ENCODE measurements at places on chromosomes 16 and 17. TPM values are rescaled to one million over a fixed set of nuclear protein-coding genes. Genes with fewer than 3 reads are reported as not detected.

DNA sequence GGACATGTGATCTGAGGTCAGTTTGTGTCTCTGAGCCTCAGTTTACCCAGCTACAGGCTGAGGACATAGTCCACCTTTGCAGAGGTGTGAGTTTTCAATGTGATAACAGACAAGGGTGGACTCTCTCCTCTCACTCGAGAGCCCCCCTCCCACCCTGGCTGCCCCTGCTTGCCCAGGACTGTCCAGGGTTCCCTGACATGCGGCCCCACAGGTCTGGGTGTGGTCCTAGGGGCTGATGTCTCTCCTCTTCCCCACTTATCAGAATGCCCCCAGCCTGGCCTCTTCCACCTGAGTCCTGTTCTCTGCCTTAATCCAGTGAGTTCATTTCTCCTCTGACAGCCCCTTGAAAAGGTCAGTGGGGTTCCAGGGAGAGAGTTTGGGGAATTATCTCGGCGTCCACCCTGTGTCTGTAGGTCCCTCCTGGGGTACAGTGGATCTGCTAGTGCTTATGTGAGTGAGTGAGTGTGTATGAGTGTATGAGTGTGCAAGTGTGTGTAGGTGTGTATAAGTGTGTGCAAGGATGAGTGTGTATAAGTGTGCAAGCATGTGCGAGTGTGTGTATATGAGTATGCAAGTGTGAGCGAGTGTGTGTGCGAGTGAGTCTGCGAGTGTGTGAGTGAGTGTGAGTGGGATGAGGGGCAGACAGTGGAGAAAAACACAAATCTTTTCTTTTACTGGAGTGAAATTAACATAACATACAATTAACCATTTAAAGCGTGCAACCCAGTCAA, 175.0 kb downstream of the IRF8 start:
- DNase-seq: no peak

The NSMCE1 gene
- total RNA-seq: 104 TPM

GRCh38 chr17:80387071-80387470, 27.9 kb upstream of the ENDOV start:
- no peak for DNase-seq

The SDR42E1 gene
- total RNA-seq: 0.03 TPM

DNA sequence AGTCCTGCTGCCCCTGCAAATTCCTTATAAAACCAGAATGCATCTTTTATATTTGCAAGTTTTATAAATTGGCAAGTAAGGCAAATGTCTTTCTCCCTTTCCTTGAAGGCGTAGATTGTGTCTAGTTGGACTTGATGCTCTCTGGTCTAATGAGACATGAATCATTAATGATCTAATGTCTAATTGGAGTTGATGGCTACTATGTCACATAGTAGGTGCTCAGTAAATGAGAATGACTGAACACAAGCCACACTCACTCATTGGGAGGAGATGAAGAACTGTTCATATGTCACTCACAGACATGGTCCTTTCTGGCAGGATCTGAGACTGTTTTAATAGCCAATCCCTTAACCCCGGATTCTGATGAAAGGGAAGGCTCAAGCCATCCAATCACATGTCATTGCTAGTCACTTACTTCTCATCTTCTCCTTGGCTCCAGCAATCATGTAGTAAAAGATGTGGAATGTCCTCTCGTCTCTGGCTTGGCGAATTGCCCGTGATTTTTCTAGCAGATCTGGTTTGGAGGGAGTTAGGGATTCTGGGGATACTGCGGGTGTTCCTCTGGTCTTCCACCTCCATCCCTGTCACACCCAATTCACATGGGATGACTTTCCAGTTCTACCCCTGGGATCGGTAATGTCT, 81.0 kb downstream of the MYH11 start:
- no peak for DNase-seq

The KRTAP2-3 gene
- 0.69 TPM for total RNA-seq

DNA sequence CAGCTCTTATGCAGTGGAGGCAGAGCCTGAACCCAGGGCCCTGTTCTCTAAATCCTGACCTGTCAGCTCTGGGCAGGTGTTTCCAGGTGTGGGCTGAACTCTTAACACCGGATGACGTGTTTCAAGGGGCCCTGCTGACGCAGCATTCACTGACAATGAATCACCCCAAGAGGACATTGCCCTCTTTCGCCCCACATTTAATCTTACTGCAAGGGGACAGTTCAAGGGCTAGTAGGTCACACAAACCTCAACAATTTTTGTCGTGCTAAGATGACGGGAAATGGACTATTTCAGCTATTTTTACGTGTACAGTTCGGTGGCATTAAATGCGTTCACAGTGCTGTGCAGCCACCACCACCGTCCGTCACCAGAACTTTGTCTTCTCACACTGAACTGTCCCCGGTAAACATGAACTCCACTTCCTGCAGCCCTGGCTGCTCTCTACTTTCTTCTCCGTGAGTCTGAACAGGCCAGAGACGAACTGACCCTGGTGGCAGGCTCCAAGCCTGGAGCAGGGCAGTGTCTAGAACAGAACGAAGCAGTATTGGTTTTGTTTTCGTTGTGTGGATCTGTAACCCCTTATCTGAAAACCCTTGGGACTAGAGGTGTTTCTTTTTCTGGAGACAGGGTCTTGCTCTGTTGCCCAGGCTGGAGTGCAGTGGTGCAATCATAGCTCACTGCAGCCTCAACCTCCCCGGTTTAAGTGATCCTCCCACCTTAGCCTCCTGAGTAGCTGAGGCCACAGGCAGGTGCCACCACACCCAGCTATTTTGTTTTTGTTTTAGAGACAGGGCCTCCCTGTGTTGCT, 88.4 kb upstream of the CIBAR2 start:
- DNase-seq: peak; percentile 53

DNA sequence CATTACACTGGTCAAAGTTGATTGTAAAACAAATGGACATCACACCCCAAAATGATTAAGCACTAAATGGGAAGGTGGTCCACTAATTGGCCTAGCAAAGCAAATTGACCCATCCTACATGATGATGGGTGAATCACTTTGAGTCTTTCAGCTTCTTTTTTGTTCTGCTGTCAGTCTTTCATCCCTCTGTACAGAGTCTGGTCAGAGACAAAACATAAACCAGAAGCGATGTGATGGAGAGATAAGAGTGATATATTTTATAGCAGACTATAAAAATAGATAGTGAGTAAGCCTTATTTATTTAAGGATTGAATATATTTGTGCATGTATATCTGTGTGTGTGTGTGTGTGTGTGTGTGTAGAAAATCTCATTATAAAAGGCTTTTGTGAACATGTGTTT, 618.4 kb upstream of the SOX9 start:
- no peak for DNase-seq

The SLFN12 gene
- total RNA-seq: 37.4 TPM

- DNase-seq: no peak
Observed at GRCh38 chr16:23651943-23652468, 10.7 kb downstream of the DCTN5 start.

- DNase-seq: peak; percentile 18
Observed at GRCh38 chr16:12614662-12615278, 188.9 kb downstream of the CPPED1 start.

The ENPP7 gene
- total RNA-seq: not detected

DNA sequence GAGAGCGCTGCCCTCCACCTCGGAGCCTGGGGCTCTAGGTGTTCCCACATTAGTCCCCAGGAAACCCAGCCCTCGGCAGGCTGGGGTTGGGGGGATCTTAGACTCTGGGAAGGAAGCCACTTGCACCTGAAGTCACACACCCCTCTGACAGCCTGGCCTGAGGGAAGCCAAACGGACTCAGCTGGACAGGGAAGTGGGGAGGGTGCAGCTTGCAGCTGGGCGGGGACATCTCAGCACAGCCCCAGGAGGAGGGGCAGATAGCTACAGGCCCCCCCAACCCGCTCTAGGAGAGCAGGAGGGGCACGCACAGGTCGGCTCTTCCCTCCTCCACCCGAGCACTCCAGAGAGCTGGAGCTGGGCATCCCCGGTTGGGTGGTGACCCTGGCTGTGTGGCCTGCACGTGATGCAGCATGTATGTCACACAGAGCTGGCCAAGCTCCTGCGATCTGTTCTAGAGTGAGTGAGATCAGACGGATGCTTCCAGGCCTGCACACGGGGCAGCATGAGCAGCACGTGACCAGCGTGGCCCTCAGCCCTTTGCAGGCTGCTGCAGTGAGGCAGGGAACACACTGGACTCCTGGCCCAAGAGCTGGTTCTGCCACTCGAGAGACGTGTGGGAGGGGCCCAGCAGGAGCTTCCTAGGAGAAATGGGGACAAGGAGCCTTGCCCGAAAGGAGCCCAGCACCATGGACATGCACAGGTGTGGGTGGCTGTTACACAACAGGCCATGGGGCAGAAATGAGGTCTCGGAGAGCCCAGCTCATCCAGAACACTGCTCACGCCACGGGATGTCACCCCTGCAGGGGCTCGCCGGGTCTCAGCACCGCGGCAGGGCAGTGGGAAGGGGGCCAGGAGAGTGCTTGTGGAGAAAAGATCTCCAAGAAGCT, 15.4 kb downstream of the KIFC3 start:
- DNase-seq: no peak

- no peak for DNase-seq
Observed at GRCh38 chr16:7450440-7450839, 117.8 kb downstream of the RBFOX1 start.

DNA sequence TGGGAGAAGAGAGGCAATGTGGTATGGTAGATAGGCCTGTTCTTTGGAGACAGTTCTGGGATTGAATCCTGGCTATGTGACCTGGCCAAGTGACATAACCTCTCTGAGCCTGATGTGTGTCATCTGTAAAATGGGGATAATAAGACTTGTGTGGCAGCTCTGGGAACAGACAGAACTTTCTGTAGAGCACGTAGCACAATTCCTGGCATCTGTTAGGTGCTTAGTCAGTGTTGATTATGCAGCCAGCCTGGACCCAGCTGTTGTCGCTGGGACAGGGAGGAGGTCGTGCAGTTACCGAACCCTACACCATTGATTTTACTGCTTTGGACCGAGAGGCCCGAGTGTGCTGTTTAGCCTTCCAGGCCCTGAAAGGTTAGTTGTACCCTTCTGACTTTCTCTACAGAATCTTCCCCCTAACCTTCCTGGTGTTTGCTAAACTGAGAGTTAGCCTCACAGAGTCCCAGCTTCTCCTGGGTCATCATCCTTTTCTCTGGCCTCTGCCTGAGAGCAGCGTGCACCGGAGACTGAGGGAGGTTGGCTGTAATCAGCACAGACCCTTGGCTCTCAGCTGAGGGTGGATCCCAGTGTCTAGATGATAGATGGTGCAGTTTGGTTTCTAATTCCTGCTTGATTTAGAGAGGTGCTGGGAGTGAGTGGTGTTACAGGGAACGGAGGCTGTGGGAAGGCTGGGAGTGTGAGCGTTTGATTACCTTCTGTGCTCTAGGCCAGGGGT, 31.9 kb downstream of the MSI2 start:
- no peak for DNase-seq

The FKBP10 gene
- 139 TPM for total RNA-seq

GRCh38 chr17:78601577-78602190, 24.5 kb upstream of the DNAH17 start:
- no peak for DNase-seq

DNA sequence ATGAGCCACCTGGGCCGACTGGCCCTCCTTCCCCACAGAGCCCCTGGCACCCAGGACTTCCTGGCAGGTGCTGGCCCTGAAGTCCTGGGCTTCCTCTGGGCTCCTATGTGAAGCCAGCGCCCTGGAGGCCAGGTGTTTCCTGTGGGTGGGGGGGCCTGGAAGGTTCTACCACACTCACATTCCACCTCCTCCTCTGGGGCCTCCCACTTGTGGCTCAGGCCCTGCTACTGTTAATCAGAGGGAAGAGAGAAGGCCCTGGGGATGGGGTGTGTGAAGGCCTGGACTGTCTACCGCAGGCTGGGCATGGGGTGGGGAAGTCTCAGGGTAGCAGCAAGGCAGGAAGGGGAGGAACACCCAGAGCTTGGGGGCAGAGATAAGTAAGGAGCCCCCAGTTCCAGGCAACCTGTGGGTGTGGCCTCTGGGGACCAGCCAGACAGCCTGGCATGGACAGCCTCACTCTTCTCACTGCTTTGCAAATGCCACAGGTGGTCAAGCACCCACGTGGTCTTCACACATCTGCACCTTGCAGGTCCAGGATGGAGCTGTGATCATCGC, 111.9 kb upstream of the TNRC6C start:
- DNase-seq: no peak

DNA sequence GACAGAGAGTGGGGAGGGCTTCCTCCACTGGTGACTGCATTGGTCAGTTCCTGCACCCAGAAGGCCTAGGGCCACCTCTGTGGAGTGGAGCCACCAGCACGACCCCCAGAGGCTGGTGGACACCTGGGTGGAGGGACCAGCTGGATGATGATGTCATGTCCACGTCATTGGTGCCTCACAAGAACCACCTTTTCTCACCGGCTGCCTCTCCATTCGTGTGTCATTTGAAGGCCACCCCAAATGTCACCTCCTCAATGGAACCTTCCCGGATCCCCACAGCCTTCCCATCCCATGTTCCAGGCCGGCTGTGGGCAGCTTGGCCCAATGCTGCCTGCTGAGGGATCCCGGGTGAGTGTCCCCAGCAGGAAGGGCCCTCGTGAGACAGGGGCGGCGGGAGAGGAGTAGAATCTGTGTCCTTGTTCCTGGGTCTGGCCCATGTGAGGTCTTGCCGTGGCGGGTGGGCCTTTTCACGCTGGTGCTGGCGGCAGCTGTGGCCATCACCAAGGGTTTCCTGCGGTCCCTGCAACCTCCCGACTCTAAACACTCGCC, 9.1 kb upstream of the CHMP6 start:
- no peak for DNase-seq

The ABHD15 gene
- 11.6 TPM for total RNA-seq

GRCh38 chr16:19672378-19672777, 45.6 kb downstream of the KNOP1 start:
- no peak for DNase-seq

DNA sequence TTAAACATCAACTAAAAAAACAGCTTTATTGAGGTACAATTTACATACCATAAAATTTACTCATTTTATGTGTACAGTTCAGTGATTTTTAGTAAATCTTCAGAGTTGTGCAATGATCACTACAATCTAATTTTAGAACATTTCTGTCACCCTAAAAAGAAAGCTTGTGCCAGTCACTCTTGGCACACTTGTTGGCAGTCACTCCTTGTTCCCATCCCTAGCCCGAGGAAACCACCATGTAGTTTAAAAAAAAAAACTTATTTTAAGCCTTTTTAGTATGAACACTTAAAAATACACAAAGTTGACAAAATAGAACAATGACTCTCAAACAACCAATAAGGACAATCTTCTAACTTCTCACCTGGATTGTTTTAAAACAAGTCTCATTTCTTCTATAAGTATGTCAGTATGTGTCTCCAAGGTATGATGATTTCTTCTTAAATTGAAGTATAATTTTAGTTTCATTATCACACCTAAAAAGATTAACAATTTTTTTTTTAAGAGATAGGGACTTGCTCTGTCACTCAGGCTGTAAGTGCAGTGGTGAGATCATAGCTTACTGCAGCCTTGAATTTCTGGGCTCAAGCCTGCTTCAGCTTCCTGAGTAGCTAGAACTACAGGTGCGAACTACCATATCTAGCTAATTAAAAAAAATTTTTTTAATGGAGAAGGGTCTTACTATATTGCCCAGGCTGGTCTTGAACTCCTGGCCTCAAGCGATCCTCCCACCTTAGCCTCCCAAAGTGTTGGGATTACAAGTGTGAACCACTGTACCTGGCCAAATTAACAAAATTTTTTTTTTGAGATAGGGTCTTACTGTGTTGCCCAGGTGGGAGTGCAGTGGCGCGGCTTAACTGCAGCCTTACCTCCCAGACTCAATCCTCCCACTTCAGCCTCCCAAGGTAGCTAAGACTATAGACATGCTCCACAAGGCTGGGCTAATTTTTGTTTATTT, 53.2 kb downstream of the PPM1E start:
- DNase-seq: no peak
